ENCODE measurements at places on chromosomes 5 and 9. TPM values are rescaled to one million over a fixed set of nuclear protein-coding genes. Genes with fewer than 3 reads are reported as not detected.

The ARID3C gene
- total RNA-seq, result not detected

The LCN15 gene
- total RNA-seq, result not detected

The TSSK1B gene
- 0.64 TPM for total RNA-seq

The EIF4E1B gene
- not detected for total RNA-seq

The SLC25A48 gene
- not detected for total RNA-seq

The LVRN gene
- 0.64 TPM for total RNA-seq

GRCh38 chr5:145846081-145846480 lies 10.9 kb upstream of the PRELID2 start:
- no peak for DNase-seq

- DNase-seq, result peak; percentile 56
Measured at GRCh38 chr9:124894741-124895170, 32.8 kb downstream of the ARPC5L start.

- DNase-seq, result no peak
Measured at GRCh38 chr9:78828521-78828920, 531.6 kb downstream of the PSAT1 start.

GRCh38 chr5:107456281-107456715 lies 214.4 kb downstream of the EFNA5 start:
- no peak for DNase-seq

- peak; percentile 68 for DNase-seq
Measured at GRCh38 chr5:452978-453710, 10.2 kb downstream of the EXOC3 start.

DNA sequence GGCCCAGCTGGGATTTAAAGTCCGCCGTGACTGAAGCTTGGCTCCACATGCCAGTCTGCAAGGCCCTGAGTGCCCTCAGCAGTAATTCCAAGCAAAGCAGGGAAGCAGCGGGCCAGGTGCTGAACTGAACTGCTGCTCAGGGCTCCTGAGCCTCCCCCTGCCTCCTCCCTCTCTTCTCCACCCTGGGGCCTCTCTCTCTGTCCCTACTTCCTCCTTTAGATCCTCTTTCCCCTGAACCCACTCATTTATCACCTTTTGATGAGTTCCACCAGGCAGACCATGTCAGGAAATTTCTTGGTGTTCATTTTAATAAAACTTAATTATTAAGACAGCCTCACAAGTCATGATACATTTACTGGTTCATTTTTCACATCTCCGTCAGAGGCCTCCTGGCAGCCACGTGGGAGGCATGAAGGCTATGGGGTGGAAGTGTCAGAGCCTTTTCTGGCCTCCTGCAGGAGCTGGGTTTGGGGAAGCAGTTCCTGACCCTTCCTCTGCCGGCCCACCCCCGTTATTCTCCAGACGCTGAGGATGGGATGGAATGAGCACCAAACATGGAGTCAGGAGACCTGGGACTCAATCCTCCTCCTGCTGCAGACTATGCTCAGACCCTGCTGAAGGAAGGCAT lies 32.2 kb upstream of the KCNIP1 start:
- no peak for DNase-seq

DNA sequence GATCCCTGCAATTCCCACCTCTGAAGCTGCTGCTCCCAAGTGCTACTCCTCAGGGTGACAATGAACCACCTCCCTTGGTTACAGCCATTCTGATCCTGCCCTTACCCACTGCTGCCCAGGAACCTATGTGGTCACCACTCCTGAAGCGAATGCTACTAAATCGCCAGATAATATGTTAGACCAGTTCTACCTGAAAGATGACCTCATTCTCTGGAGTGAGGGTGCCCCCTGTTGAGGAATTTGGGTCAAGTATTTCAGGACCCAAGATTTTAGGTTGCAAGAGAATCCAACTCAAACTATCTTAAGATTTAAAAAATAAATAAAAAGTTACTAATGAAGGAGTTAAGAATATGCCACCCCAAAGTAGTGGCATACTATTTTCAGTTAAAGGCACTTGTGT lies 5.8 kb upstream of the SNAPC3 start:
- DNase-seq, result peak; percentile 74

DNA sequence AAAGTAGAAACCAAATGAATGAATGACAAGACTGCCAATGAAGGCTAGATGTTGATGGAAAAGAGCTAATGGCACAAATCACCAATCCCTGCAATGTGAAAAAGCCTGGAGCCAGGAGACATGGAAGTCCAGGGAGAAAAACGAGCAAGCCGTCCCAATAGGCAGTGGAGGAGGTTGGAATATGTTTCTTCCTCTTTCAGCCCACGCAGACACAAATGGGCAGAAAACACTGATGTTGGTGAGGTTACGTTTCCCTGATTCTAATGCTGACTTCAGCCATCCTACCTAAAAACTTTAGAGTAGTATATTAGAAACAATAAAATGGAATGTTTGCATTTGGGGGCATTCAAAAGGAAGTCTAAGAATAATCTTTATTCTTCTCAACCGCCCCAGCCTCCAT lies 23.9 kb upstream of the KIF2A start:
- no peak for DNase-seq

DNA sequence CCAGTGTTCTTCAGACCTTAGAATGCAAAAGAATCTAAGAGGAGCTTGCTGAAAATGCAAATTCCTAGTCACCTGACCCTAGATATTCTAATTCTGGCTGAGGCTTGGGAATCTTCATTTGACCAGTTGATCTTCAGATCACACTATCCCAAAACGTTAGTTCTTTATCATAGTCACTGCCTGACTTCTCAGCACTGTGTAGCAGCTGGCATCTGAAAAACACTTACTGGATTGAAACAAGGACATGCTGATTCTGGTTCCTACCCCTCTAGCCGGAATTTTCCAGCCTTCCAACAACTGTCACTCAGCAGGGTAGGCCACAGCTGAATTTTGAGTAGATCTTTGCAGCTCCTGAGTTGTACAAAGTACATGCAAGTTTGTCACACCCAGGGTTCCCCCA lies 72.2 kb downstream of the EBF1 start:
- DNase-seq, result no peak

DNA sequence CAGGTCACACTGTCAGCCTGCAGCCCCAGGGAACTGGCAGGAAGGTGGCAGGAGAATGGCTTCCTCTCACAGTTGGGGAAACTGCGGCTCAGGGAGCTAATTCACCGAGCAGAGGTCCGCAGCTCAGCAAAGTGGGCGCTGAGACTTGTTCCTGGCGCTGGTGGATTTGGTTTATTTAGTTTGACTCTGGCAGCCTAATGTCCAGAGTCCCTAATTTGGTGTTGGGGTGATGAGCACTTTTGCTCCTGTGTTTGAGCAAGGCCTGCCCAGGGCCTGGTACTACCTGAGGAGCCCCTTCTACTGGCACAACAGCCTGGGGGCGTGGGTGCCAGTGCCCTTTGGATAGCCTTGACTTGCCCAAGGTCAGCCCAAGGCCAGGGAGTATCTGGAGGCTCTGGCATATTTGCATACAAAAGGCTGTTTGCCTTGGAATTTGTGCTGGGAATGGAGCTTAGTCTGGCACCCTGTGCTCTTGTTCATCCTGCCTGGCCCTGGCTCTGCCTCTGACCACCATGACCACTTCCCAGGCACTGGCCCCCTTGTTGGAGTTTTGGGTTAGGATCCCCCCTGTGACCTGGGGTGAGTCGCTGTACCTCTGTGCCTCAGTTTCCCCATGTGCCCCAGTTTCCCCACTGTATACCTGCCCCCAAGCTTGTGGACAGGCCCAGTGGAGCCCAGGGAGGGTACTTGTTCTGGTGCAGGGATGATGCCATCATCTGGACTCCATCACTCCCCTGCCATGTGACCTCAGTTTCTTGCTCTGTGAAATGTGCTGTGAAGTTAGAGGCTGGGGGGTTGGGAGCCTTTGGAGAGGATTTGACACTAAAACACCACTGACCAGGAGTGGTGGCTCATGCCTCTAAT lies 1.4 kb downstream of the SUSD3 start:
- no peak for DNase-seq

- DNase-seq, result no peak
Measured at GRCh38 chr5:111556501-111556900, 44.2 kb upstream of the STARD4 start.

GRCh38 chr9:111483439-111483857 lies 735 bp downstream of the ECPAS start:
- no peak for DNase-seq

- DNase-seq, result no peak
Measured at GRCh38 chr9:70519912-70520724, 105.7 kb upstream of the KLF9 start.

DNA sequence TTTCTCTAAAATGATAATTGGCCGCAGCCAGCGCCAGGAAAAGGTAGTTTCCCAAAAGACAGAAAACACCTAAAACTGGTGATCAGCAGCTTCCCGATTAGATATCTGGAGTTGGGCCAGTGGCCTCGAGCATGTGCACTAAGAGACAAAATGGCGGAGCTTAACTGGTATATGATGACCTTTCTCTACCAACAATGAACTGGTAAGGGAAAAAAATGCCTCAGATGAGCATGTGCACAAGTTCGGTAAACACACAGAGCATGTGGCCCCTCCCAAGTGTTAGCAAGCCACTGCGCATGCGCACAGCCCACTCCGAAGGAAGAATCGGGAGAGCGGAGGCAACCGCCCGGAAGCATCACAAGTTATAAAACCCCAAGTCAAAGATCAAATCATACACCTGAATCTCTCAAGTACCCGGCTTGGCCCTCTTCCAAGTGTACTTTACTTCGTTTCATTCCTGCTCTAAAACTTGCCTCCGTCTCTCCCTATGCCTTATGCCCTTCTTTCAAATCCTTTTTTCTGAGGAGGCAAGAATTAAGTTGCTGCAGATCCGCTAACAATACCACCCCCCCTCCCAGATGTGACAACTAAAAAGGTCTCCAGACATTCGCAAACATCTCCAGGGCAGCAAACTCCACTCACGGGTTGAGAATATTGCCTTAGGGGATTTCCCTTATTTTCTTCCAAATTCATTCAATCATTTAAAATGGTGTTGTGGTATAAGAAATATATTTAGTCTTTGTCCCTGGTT lies 15.0 kb upstream of the PTBP3 start:
- DNase-seq, result peak; percentile 67

DNA sequence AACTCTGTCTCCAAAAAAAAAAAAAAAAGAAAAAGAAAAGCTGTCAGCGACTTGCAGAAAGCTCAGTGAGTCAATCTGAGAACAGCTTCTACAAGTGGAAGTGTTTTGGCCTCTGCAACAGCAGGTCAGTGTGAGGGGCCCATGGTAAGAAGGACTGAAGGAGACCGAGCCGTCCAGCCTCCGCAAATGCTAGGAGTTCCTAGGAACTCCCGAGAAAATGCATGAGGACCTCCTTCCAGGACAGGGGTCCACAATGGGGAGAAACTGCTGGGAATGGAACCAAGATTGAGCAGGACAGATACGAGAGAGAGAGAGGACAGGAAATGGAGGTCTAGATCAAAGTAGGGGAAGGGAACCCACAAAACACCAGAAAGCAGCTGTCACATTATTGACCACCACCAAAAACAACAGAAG lies 180.5 kb downstream of the CRB2 start:
- no peak for DNase-seq

DNA sequence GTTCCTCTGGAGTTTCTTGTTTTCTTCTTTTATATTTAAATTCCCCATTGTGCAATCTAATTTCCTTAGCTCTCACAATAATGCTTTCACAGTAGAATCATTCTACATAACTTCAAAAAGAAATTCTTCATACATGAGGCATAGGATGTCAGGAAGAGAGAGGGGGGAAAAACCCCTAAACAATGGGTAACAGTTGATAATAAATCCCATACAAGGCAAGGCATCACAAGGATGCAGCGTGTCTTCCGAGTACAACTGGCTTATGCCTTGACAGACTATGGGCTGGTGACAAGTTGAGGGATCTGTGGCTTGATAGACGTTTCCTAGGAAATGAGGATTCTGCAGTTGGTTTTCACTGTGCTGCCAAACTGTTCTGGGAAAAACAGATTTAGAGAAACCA lies 247.4 kb downstream of the ARL15 start:
- DNase-seq, result peak; percentile 29

DNA sequence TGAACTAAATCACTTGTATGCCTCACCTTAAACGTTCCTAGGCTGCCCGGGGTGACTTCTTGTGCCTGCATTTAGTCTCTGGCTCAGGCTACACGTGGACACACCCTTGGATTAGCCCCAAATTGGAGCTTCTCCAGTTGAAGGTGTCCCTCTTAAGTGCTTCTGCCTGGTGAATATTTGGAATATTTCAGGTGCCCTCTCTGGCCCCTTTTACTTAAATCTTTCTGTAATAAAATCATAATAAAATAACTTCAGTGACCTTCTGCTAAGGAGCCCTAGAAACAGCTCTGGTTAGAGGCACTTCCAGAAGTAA lies 74.3 kb upstream of the KLF9 start:
- peak; percentile 72 for DNase-seq

- DNase-seq, result peak; percentile 91
Measured at GRCh38 chr5:179060116-179061008, at the start of gene ZNF354C. ZNF354C (plus strand) TSS chr5:179060373; CDS start chr5:179062069, 1,696 bp downstream.

DNA sequence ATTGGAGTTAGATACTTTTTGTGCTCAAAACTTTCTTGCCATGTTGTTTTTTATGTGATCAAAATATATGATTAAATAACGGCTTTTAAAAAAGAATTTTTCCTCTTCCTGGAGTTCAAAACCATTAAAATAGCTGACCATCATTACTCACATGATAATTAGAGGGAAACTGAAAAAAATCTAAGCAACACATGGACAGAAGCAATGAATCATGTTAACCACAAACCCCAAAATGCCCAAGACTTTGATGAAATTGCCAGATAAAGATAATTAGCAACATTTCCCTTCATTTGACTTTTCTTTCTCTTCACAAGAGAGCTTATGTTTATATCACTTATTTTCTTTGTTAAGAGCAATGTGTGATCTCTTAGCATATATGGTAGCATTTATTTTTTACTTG lies 1294.2 kb downstream of the EFNA5 start:
- DNase-seq, result peak; percentile 8
